Daoy (cell line): ENCODE measurements at places on chromosomes 1 and 21. TPM values are rescaled to one million over a fixed set of nuclear protein-coding genes. Genes with fewer than 3 reads are reported as not detected.

DNA sequence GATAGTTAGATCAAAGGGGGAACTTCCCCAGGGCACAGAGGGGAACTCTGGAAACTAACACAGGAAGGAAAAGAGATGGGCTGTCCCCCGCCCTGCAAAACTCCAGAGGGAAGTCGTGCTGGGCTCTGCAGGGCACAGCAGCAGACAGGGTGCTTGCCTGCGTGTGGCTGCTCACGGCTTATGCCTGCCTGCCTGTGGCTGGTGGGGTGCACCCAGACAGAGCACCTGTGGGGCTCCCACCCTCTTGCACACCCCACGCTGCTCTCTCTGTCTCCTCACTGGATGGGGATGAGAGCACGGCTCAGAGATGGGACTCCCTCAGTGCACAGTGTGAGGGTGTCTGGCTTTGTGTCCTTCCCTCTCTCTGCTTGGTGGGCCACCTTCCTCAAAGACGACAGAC lies 13.5 kb upstream of the ETV3L start:
- no peak for DNase-seq

The LRRC42 gene
- total RNA-seq: 39.8 and 43.8 TPM in 2 replicates

DNA sequence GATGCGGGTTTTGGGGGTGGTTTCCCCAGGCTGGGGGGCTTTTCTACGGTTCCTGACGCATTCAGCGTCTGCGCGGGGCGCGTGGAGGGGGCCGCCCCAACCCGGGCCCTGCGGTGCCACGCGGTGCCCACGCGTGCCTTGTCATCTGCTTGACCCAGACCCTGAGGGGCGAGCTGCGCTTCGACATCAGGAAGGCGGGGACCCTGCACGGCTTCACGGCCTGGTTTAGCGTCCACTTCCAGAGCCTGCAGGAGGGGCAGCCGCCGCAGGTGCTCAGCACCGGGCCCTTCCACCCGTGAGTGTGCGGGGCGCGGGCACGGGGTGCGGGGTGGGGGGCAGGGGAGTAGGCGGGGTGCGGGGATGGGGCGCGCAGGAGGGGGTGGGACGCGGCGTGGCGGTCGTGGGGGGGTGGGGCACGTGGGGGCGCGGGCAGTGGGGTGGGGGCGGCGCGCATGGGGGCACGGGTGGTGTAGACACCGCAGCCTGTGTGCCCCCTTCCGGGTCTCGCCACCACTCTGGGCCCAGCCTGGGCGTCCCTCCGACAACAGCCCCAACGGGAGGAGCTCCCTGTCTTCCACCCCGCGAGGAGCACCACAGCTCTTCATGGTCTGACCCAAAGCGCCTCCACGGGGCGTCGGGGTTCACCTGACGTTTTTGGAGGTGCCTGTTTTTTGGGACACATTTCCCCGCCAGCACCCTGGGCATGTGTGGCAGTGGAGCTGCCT lies 26.3 kb downstream of the PRMT2 start:
- no peak for DNase-seq

The CASZ1 gene
- 8.5 and 9.1 TPM in 2 replicates for total RNA-seq

The P3R3URF gene
- total RNA-seq: not detected in 2 replicates

The BMP8B gene
- total RNA-seq: 0.51 and 0.86 TPM in 2 replicates

DNA sequence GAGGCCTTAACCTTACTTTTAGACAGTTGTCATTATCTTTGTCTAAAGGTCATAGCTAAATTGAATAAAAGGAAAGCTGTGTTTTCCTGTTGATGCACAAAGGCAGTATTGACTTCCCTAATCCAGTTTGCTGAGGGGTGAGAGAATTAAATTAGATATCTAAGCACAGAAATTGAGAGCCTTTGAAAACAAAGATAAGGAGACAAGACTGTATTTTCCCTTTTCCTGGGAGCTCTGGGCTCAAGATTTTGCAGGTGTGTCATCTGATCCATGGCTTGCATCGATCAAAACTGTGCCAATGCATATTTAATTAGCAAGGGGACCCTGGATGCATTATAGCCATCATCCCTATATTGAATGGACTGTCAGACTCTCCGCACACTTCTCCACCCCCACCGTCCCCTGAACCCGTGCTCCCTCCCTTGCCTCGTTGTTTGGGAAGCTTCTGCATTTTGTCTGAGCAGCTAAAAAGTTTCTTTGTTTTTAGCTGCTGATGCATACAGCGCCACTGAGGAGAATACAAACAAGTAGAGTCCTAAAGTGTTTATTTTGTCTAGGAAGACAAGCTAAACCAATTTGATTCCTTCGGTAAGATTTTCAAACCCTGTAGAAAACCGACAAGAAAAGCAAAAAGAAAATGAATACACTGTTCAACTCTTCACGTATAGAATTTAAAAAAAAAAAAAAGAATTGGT lies 186.3 kb downstream of the NFIA start:
- no peak for DNase-seq

The FALEC gene
- total RNA-seq: not detected in 2 replicates

GRCh38 chr1:216422821-216423520 lies at the start of gene USH2A:
Gene USH2A, minus strand, starts transcription at chr1:216423448. Its CDS starts 1,112 bp downstream, at chr1:216422336.
- no peak for DNase-seq

DNA sequence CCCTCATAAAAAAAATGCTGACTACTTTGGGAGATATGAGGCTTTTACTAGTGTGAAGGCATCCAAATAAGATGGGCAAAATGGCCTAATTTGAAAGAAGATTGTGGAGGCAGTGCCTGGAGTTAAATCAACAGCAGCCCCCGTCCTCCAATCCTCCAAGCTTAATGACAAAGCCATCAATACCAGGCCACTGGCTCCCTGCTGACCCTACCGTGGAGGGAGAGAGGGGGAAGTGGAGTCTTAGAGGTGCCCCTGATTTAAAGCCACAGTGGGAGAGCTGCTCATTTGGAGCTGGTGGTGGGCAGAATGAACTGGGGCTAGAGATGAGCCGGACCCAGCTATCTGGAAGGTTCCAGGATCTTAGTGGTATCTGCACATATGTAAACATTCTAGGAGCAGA lies 24.3 kb upstream of the KNCN start:
- DNase-seq: no peak

GRCh38 chr1:1136547-1137230 lies 20.8 kb upstream of the C1orf159 start:
- DNase-seq: no peak

DNA sequence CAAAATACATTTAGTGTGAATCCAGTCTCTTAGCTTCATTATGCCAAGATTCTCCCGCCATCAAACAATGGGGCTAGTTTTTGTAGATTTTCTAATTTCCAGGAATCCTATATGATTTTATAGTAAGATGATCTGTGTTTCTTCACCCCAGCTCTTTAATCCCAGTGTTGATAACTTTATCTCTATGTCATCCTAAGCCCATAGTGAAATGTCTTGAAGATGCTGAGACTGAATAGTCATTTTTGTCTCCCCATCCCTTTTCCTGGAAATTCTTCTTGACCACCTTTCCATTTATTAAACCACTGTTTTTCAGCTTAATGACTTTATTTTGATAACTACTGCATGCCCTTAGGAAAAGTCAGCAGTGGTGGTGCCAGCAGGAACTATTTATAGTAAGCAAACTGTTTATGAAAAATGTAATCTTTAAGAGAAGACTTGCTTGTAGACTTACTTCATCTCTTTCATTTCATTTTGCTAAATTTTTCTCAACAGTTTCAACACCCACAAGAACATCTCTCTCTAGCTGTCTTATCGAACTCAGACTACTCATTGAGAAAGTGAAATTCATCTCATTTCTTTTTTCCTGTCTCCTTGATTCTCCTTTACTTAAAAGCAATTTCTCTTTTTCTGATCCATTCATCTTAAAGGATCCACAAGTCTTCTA lies 116.6 kb downstream of the NTMT2 start:
- no peak for DNase-seq

The TTC34 gene
- not detected in 2 replicates for total RNA-seq

DNA sequence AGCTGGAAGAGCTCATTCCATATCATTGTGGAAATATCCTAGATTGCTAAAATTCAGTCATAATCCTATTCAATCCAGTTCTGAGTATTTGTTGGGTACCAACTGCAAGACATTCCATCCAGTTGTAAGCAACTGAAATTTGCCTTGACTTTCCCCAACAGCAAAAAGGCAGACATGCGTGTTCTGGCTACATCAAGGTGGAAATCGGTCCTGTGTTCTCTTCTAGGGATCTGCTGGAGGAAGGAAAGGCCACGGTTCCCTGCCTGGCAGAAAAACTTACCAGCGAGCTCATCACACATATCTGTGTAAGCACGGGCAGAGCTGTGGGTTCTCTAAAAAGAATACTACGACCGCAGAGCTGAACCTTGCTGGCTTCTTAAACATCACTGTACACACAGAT lies 17.5 kb downstream of the MX1 start:
- no peak for DNase-seq

The RAB3B gene
- 2.2 and 2.7 TPM in 2 replicates for total RNA-seq

The FAM177B gene
- total RNA-seq: not detected in 2 replicates

GRCh38 chr1:175129997-175130648 lies 62.5 kb downstream of the KIAA0040 start:
- peak; percentile 19 for DNase-seq

- DNase-seq: no peak
These were observed 112.2 kb downstream of the DISP1 start for GRCh38 chr1:222927031-222927430.

- no peak for DNase-seq
These were observed 51.3 kb upstream of the SELENON start for GRCh38 chr1:25748531-25749205.

GRCh38 chr1:236273358-236273757 lies 8.4 kb downstream of the ERO1B start:
- no peak for DNase-seq

GRCh38 chr1:185646202-185646683 lies 87.9 kb upstream of the HMCN1 start:
- peak; percentile 94 for DNase-seq

The CLCA1 gene
- total RNA-seq: not detected in 2 replicates
